ENCODE measurements at places on chromosomes 1 and 21.

DNA sequence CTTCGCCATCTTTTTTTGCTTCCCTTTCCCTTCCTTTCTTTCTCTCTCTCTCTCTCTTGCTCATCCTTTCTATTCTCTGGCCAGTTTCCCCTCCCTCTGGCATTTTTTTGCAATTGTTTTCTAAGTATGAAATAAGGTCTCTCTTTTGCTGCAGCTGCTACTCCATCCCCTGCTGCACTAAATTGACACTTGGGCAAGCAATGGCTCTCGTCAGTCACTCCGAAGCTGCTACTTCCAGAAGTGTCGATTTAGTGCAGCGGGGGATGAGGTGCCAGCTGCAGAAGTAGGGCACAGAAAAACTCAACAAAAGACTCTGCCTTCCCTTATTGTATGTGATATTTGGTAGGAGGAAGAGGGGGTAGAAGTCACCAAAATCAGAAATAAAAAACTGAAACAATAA, 642.3 kb downstream of the RWDD3 start:
- no peak for DNase-seq

- DNase-seq = no peak
These were observed 53.6 kb upstream of the SSX2IP start for GRCh38 chr1:84743896-84744295.

GRCh38 chr1:238458899-238459298, 568.2 kb upstream of the ZP4 start:
- no peak for DNase-seq

DNA sequence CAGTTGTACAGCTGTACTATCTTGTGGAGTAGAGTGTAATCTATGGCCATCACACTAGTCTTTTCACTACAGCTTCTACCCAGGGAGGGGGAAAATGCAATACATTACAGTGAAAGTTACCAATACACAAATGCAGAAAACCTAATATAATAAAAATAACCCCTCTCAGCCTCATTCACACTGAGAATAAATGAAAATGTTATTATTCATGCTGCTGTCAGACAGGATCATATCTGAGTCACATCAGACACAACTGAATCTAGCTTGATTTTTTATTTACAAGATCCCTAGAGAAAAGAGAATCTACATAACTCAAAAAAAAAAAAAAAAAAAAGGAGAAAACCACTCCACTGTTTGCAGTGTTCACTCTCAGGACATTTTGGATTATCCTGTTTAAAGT, 293.9 kb upstream of the ESRRG start:
- no peak for DNase-seq

GRCh38 chr1:172951730-172952365, 98.9 kb downstream of the TNFSF18 start:
- no peak for DNase-seq

GRCh38 chr1:75787524-75787923, 1.5 kb downstream of the RABGGTB start:
- no peak for DNase-seq

- DNase-seq = no peak
These were observed 62.3 kb downstream of the LDLRAD2 start for GRCh38 chr1:21874328-21874727.

DNA sequence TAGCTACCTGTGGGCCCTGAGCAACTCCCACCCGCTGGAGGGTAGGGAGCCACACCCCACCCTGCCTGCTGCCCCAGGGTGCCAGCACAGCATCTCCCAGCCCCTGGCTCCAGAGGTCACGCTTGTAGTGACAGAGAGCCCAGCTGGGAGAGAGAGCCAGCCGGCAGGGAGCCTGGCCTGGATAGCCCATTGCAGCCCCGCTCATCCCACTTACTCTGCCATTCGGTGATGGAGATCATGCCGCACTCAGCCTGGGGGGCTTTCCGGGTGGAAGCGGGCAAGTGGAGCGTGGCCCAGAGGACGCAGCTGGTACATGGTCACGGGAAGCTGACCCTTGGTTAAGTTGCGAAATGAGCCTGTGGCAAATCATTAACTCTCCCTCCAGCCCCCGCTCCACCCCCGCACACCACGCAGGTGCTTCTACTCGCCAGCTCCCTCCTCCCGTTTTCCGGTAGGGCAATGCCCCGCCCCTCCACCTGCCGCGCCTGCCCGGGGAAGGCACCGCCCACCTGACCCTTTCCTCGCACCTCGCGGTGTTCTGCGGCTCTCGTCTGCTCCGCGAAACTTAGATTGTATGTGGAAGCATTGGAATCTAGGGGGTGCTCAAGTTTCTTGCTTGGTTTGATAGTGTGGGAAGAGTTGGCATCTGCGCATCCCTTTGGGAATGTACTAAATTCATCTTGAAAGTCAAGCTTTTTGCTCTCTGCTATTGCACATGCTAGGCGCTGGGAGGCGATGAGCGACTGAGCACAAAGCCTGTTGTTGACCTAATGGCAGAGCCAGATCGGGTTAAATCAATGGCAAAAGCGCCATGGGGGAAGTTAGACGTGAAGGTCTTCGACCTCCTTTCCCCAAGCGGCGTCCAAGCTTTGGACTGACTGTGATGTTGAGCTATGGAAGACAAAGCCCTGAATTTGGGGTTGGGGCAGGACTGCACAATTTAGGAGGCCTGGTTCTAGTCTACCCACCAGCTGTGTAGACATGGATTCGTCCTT, at the start of gene GOLT1A:
TSS of gene GOLT1A (minus strand) at position 321 of the 995 bp plus-strand sequence. CDS start at position 239, 82 bp downstream.
- no peak for DNase-seq

GRCh38 chr1:228376651-228377631, 29.7 kb downstream of the TRIM11 start:
- DNase-seq = no peak

- DNase-seq = no peak
These were observed 9.4 kb downstream of the ST3GAL3 start for GRCh38 chr1:43716559-43717281.

GRCh38 chr1:207396168-207396746, 57.9 kb upstream of the CR2 start:
- no peak for DNase-seq

GRCh38 chr1:205947024-205947423, 3.8 kb upstream of the SLC26A9 start:
- no peak for DNase-seq

DNA sequence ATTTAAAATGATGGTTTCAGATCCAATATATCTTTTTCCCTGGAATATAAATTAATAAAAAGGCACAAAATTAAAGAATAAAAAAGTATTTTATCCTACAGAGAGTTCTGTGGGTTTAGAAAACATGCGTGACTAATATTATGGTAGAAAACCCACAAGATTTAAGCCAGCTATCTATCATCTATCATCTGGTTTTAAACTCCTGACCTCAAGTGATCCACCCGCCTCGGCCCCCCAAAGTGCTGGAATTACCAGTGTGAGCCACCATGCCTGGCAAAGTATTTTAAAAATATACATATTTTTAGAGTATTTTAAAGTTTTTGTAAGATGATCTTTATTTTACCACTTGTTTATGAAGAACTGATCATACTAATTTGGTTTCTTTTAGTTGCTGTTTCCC, 79.5 kb downstream of the NRIP1 start:
- no peak for DNase-seq

- no peak for DNase-seq
These were observed 11.7 kb downstream of the RNU5D-1 start for GRCh38 chr1:44719318-44719717.

DNA sequence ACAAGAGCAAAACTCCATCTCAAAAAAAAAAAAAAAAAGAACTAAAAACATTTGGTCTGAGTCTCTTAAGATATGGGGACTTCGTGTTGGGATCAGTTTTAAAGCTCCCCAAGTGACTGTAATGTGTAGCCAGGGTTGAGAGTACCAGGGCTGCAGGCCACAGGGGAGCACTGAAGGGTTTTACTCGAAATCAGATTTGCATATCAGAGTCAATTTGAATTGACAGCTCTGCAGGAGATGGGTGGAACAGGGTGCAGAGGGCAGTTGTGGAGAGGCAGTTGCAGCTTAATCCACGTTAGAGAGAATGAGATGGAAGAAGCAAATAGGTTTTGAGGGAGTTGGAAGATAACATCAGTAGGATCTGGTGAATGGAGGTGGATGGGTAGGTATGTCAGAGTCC, 20.6 kb upstream of the ELOA start:
- no peak for DNase-seq

DNA sequence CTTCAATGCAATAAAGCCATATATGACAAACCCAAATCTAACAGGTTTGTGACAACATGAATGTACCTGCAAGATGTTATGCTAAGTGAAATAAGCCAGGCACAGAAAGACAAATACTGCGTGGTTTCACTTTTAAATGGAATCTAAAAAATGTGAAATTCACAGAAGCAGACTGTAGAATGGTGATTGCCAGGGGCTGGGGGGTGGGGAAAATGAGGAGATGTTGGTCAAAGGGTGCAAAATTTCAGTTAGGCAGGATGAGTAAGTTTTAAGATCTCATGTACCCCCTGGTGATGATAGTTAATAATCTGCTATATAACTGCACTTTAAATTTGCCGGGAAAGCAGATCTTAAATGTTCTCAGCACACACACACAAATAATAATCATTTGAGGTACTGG, 160.5 kb downstream of the PTBP2 start:
- DNase-seq = no peak

DNA sequence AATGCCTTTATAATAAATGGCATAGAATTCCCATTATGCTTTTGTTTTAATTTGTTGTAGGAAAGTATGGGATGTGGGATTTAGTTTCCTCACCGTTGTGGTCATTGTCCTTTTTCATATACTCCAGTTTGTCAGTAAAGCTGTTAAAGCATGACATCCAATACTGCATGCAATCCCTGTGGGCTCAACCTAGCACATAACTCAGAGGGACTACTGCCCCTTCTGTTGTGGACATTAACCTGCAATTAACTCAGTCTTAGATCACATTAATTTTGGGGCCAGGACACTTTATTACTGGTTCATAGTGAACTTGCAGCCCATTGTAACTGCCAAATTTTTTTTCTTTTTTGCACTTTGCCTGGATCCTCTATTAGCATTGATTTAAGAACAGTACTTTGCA, 112.5 kb downstream of the DNM3 start:
- DNase-seq = no peak

DNA sequence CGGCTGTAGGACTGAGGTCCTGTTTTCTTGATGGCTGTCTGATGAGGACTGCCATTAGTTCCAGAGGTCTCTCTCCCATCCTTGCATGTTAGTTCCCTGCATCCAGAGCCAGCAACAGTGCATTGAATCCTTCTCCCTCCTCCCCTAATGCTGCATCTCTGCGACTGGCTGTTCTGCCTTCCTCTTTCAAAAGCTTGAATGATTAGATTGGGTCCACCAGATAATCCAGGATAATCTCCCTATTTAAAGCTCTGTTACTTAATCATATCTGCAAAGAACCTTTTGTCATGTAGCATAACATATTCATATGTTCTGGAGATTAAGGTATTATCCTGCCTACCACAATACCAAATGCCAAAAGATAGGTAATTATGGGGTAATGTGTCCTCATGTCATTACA, 377.5 kb downstream of the GPATCH2 start:
- DNase-seq = no peak

DNA sequence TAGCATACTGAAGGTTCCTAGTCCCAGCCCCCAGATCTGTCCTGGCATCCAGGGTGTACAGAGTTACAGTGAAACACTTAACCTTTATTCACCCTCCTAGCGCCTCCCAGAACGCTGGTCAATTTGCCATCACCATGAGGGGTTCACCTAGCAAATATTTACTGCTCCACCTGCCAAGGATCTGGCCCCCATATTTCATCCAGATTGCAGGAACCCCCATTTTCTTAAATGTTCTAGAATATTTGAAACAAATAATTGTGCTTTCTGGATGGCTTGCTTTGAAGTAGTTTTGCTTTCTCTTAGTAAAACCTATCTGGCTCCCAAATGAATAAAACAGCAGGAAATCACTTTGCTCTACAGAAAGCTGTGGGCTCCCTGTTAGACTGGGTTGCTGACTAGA, 37.7 kb downstream of the KCNN3 start:
- no peak for DNase-seq

- DNase-seq = no peak
These were observed 45.0 kb upstream of the ADARB1 start for GRCh38 chr21:45029298-45029947.

GRCh38 chr1:83620016-83620415, 378.9 kb downstream of the TTLL7 start:
- DNase-seq = no peak

DNA sequence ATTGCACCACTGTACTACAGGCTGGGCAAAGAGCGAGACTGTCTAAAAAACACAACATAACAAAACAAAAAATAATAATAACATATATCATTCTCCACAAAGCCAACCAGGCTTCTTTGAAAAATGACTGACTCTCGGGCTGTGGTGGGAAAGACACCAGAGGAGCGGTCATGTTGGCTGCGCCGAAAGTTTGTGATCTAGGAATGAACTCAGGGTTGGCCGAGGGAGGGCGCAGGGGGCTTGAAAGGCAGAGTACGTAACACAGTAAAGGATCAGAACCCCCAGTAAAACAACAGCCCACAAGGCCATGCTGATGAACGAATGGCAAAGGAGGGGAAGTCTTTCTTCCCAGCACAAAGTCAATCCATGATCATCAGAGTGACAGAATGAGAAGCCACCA, 4.7 kb downstream of the SLC35E2B start:
- no peak for DNase-seq

DNA sequence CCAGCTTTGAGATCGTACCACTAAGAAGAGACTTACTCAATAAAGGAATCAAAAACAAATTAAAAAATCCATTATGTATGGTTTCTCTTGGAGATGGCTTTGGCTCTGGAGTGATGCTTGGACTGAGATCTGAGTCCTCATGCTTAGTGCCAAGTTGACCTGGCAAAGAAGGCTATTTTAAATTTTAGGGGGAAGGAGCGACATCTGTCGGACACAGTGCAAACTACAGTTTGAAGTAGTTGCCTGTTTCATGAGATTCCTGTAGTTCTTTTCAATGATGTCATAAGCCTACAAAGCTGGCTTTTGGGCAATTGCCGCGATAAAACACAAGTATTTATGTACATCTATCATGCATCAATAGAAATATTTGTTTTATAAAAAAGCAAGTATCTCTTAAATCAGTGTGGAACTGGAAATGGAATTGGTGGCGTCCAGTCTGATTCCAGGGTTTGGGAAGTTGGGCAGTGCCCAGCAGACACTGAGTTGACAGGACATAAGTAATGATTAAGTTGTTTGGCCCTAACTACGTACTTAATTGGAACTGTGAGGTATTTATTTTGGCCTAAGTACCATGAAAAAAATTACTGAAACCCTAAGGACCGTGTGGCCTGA, 50.0 kb downstream of the TBCE start:
- peak; percentile 53 for DNase-seq
